Activated T-cell treated with anti-CD3 and anti-CD28 coated beads, Interleukin-2, amount 50 U/mL, for 72 hours (primary cell): ENCODE measurements at places on chromosomes 3 and 15. TPM values are rescaled to one million over a fixed set of nuclear protein-coding genes. Genes with fewer than 3 reads are reported as not detected.

Gene FBXL22
- total RNA-seq: 0.79 TPM

DNA sequence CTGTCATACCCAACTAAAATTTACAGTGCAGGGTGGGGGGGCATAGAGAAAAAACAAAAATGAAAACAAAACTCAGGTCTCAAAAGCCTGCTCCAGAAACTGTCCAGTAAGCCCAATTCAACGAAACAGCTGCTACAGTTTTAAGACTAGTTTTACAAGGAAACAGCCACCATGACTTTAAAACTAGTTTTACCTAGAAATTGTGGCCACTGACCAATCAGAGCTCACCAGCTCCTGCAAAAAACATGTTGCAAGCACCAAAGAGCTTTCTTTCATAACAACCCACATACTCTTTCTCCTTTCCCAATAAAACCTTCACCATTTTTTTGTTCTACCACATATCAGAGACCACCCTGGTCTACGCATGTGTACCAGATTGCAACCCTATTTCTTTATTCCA, 7.3 kb upstream of the CFAP91 start:
- no peaks in the 10 kb centered on the region for H3K36me3 ChIP-seq
- H3K4me1 ChIP-seq: peaks cover 20% of the 10 kb centered on the region
- no peak overlapping the region for H3K27ac ChIP-seq
- no peak for DNase-seq
- peaks cover 8% of the 10 kb centered on the region for H3K27me3 ChIP-seq
- no peak overlapping the region for H3K4me3 ChIP-seq

DNA sequence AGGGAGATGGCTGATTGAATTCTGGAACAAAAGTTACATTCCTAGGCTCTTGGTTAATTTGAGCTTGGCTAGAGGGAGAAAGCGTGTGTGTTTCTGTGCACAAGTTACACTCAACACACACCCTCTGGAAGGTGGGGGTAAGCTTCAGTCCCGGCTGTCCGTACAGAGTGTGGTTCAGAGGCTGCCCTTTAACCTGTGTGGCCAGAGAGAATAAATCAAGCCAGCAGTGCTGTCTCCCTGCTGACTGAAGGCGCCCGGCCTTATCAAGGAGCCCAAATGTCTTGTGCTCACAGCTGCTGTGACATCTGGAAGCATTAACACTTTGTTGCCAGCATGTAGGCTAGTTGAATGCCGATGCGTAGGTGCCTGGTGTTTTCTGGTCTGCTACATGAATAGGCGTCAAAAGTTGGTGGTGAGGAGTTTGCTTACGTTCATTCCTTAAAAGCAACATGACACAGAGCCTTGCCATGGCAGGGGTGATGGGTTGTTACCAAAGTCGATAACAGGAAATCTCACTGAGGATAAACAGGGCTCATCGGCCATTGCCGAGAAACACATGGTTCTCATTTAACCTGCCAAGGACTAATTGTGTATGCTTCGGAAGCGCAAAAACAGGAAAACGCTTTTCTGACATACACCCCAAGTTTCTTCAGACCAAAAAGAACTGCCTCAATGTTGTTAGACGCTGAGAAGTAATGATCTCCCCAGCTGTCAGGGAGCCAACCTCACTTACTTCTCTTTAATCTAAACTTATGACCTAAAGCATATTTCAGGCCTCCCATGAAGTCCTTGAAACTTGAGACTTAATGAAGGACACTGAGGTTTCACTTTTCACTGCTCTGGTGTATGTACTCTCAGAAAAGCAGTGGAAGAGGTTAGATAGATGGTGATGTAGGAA, 95.8 kb upstream of the CTDSPL start:
- no peaks in the 10 kb centered on the region for H3K36me3 ChIP-seq
- H3K4me3 ChIP-seq: no peak overlapping the region
- H3K27ac ChIP-seq: no peak overlapping the region

DNA sequence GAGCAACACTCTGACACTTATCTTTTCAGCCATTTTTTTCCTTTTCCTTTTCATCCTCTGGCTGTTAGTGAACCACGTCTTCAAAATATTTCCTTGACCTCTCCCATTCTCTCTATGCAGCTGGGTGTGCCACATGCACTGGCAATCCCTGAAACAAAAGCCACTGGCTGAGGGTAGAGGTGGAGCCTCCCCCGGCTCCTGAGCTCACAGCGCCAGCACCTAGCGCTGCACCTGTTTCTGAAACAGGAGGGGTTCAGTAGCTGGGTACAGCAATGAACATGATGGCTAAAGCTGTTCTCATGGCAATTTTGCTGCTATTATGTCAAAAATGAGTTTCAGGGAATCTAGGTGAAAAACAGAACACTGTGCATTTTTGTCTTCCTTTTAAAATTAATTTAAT, 314.7 kb upstream of the ATP10A start:
- H3K4me3 ChIP-seq: no peak overlapping the region
- H3K27me3 ChIP-seq: no peaks in the 10 kb centered on the region
- no peaks in the 10 kb centered on the region for H3K36me3 ChIP-seq
- no peak for DNase-seq

GRCh38 chr3:141972399-141972798, 96.0 kb downstream of the ATP1B3 start:
- peaks cover 4% of the 10 kb centered on the region for H3K4me1 ChIP-seq
- no peaks in the 10 kb centered on the region for H3K27me3 ChIP-seq

DNA sequence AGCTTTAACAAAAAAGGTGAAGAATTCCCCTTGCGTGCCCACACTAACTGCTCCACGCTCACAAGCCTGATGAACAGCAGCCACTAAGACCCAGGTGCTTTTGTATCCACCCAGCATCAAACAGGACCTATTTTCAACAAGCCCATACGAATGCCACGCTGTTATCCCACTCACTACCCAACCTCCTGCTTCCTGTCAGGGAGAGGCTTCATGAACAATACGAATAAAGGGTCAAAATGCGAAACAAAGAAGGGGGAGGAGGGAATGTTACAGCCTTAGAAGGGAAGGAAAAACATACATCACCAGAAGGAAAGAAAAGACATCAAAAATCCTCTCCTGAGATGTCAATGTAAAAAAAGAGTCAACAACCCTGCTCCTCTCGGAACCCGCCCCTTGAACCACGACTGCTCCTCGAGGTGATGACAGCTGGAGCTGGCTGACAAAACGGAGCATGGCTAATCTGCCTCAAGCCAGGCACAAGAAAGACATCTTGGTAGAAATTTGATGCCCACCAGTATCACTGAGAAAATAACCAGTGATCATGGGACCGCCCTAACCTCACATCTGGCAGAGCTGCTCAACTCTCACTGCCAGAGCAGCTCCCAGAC, 9.7 kb downstream of the ERC2 start:
- H3K4me3 ChIP-seq: no peak overlapping the region
- peaks cover 36% of the 10 kb centered on the region for H3K27me3 ChIP-seq
- no peaks in the 10 kb centered on the region for H3K36me3 ChIP-seq
- H3K27ac ChIP-seq: no peak overlapping the region
- H3K4me1 ChIP-seq: no peaks in the 10 kb centered on the region
- DNase-seq: no peak
